ENCODE measurements at places on chromosomes 13 and 19. TPM values are rescaled to one million over a fixed set of nuclear protein-coding genes. Genes with fewer than 3 reads are reported as not detected.

PCDH17 gene
- 3.7 TPM for total RNA-seq

SLC25A41 gene
- total RNA-seq = 0.33 TPM

FZR1 gene
- 34.5 TPM for total RNA-seq

RNF225 gene
- not detected for total RNA-seq

DNA sequence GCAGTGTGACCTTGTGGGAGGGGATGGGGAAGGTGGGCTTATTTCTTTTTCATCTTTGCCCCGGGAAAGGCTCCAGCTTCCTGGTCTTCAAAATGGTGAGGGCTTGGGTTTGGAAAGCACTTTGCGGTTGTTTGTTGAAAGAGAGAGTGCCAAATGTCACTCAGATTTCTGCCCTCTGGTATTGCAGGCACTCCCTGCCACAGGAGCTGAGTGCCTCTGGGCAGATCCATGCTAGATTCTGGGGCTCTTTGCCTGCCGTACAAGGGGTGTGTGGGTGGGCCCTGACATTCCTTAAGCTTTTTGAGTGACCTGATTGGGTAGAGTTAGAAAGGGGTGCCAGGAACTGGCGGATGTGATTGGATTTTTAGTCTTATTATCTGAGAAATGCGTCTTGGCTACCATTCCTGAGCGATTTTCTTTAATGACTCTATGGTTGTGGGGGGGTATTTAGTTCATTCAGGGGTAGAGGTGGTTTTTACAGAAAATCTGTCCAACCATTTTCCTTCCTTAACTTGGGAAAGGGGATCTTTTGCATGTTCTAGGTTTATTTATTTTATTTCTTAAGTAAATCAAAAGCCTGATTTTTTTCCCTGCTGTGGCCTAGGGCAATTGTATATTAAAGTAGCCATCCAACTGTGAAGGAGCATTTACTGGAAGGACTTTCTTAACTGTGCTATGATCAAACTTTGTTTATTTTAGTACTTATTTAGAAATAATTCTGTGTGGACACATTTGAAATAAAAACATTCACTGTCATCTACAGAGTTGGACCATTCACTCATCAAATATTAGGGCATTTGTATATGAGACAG lies 3.2 kb downstream of the ARHGAP35 start:
- peak; percentile 89 for DNase-seq

GRCh38 chr19:32676186-32676894 lies 692 bp downstream of the RGS9BP start:
- peak; percentile 33 for DNase-seq

DNA sequence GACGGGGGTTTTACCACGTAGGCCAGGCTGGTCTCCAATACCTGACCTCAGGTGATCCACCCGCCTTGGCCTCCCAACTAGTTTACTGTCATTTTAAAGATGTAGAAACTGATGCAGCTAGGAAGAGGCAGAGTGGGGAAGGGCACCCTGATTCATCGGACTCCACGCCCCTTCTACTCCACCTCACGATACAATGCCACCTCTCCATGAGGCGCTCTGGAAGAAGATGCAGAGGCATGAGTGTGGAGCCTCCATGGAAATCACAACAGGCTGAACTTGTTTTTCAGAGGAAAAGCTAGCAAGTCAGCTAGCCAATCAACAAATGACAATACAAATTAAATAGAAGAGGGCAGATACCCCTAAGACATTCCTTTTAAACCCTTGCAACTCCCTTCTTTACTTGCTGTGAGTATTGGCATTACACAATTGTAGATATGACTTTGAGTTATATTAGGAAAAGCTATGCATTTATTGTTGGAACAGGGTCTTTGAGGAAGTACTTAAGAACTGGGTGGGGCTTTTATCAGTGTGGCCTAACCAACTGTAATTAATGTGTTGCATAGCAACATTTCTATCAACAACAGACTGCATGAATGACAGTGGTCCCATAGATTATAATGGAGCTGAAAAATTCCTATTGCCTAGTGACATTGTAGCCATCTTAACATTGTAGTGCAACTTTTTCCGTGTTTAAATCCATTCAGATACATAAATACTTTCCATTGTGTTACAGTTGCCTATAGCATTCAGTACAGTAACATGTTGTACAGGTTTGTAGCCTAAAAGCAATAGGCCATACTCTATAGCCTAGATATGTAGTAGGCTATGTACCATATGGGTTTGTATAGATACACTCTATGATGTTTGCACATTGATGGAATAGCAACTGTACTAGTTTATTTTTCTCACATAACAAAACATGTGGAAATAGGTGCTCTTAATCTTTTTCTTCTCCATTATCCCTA lies 17.6 kb downstream of the WDFY2 start:
- DNase-seq = no peak

GRCh38 chr13:102399791-102400674 lies 1.8 kb downstream of the FGF14 start:
- DNase-seq = peak; percentile 3

- peak; percentile 45 for DNase-seq
Observed at GRCh38 chr19:29873024-29873800, 61.4 kb downstream of the CCNE1 start.

- DNase-seq = no peak
Observed at GRCh38 chr13:103607995-103608394, 541.8 kb upstream of the SLC10A2 start.

- no peak for DNase-seq
Observed at GRCh38 chr19:17541184-17541759, 14.2 kb upstream of the COLGALT1 start.

DNA sequence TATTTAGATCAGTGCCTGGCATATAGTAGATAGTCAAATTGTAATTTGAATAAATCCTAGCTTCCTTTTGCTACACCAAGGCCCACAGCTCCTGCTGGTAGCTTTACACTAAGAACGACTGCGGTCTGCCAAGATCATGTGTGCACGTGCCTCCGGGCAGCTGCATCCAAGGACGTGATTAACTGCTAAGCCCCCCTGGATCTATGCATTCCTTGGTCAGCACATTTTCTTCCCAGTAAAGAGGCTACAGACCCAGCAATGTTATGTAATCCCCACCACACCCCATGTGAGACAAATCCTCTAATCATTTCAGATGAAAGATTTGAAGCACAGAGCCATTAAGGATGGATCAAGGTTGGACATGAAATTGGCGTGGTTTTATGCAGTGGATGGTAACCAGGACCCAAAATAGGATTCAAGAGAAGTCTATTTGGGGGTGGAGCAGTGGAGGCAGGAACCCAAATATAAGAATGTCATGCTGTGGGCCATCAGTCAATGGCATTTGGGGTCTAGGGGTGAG lies 65.2 kb upstream of the PEG3 start:
- DNase-seq = no peak

DNA sequence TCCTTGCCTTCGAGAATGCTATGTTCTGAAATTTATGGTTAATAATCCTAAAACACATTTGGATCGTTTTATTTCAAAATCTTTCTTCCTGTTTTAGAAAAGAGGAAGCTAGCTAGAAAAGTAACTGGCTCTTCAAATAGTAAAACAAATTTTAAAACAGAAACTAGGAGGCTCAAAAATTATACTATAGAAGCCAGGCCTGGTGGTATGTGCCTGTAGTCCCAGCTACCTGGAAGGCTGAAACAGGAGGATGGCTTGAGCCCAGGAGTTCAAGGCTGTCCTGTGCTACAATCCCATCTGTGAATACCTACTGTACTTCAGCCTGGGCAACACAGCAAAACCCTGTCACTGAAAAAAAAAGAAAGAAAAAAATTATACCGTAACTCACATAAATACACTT lies 57.9 kb downstream of the ELF1 start:
- DNase-seq = no peak

GRCh38 chr13:81872581-81872980 lies 1531.7 kb upstream of the SPRY2 start:
- DNase-seq = no peak

GRCh38 chr19:13054626-13055212 lies 47.9 kb downstream of the LYL1 start:
- DNase-seq = no peak

GRCh38 chr19:47142779-47143178 lies 12.1 kb downstream of the SAE1 start:
- no peak for DNase-seq

DNA sequence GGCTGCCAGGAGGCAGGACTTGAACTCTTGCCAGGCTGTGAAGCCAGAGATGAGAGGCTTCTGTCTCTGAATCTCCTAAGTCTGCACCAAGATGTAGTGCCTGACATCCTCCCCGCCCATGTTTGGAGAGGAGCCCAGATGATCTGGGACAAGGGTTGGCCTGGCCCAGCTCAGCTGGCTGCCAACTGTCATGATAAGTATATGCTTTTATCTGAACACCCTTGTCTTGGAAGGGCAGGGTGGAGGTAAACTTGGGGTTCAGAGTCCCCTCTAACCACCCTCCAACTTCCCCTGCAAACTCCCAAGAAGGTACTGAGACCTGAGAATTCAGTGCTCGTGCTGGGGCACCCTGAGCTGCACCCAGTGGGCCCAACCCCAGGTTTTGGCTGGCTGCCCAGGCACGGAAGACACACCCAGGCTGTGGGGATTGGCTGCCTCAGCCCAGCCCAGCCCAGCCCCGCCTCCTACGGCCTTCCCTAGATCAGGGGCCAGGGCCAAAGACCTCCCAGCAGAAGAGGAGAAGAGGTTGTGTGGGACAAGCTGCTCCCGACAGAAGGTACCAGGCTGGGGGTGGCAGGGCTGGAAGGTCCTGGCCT lies at the start of gene CYP4F12:
TSS of gene CYP4F12 (plus strand) at position 508 of the 596 bp plus-strand sequence. CDS start 443 bp downstream, outside the sequence.
- peak; percentile 32 for DNase-seq
